ENCODE measurements at places on chromosomes 2 and 18. TPM values are rescaled to one million over a fixed set of nuclear protein-coding genes. Genes with fewer than 3 reads are reported as not detected.

- H3K36me3 ChIP-seq, result no peaks in the 10 kb centered on the region
- peak overlapping the region; percentile 30 for H3K4me3 ChIP-seq
- peak overlapping the region; percentile 83 for H3K27ac ChIP-seq
- H3K4me1 ChIP-seq, result peaks cover 53% of the 10 kb centered on the region
These were observed 180.2 kb downstream of the LTBP1 start for GRCh38 chr2:33126958-33127357.

- H3K27me3 ChIP-seq, result no peaks in the 10 kb centered on the region
- DNase-seq, result no peak
- H3K27ac ChIP-seq, result no peak overlapping the region
- H3K36me3 ChIP-seq, result no peaks in the 10 kb centered on the region
- peaks cover 9% of the 10 kb centered on the region for H3K4me1 ChIP-seq
These were observed 81.1 kb downstream of the LONRF2 start for GRCh38 chr2:100241236-100241635.

The FBXO36 gene
- total RNA-seq, result 7.7 TPM

The IL1F10 gene
- total RNA-seq, result not detected
